ENCODE measurements at places on chromosomes 6 and 20.
A peak's percentile ranks its signal among the peaks of the same experiment; 100 is the strongest.

- ATAC-seq, result no peak
Measured at GRCh38 chr6:36495086-36495485, 52.2 kb downstream of the STK38 start.

DNA sequence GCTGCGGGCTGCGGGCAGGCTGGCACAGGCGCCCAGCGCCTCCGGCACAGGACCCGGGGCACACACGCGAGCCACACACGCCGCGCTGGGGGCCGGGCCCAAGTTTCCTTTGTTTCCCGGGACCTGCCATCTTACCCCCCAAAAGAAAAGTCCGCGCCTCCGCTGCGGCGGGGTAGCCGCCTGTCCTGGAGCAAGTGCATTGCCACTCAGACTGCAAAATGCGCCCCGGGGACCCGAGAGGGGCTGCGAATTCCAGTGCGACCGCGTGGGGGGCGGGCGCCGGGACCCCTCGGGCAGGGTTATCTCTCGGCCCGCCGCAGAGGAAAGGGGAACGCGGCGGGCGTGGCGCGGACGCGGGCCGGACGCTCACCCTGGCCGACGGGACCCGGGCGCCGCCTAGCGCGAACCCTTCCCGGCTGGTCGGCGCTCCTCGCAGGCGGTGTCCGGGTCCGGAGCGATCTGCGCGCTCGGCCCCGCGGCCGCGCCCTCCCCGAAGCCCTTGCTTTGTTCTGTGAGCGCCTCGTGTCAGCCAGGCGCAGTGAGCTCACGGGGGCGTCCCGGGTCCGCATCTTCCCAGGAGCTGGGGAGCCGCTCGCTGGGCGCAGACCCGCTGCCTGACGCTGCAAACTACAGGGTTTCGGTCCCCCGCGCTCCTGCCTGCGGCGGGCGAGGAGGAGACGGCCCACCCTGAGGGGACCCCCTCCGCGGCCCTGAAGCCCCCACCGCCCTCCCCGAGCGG is 639 bp upstream of the CD24 start:
- no peak for ATAC-seq

DNA sequence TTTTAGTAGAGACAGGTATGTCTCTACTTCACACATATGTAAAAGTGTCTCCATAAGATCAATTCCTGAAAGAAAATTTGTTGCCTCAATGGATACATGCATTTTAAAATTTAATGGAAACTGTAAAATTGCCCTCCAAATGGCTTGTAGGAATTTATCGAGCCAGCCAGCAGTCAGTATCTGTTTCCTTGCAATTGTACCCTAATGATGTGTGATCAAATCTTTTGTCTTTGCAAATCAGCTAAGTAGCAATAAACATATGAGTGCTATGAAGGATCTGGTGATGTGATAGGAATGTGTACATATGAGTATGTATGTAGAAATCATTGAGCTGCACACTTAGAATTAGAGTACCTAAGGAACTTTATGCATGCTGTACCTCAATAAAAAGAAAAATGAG is 253.0 kb downstream of the MAFB start:
- no peak for ATAC-seq

DNA sequence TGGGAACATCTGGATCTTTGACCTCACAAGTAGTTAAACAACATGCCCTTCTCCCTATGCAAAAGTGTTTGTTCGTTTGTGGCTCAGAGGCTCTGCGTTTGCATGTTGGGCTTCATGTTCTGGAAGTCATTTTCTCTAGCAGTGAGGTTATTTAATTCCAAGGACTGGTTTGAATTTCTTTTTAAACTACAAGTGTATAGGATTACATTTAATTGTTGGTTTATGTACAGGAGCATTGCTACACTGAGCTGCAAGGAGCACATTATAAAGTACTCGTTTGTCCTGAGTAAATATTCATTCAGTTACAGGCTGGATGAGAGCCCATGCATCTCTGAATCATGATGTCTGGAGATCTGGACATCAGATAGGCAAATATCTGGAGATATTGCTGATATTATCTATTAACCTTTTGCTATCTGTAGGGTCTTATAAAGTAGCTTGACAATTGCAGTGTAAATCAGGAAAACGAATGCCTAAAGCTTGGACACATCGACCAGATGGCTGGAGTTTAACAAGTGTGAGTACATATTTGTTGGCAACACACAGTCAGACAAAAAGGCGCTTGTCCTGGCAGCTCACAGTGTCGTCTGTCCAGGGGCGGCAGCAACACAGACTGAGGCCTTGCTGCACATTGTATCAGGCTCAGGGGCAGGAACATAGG is 84.6 kb downstream of the PDE7B start:
- no peak for ATAC-seq

DNA sequence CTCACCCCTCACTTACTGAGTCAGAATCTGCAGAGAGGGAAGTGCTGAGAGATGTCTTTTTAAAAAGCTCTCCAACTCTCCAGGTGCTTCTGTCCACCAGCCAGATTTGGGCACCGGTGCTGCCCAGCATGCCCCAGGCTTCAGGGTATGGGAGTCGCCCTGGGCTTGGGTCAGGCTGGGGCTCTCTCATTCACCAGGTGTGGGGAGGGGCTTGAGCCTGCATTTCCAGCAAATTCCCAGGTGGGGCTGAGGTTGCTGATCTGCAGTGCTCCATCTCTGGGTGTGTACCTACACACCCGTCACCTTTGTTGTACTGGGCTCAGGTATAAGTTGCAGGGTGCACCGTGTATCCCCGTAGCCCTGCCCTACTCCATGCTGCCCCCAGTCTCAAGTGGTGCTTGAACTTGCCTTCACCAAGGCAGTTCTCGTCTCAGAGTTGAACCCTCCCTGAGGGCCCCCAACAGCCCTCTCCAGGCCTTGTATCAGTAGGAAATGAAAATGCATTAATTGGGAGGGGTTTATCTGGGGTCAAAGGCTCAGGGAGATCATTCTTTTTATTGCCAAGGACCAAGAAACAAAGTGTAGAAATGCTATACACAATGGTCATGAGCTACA is 23.5 kb downstream of the PPP1R3G start:
- no peak for ATAC-seq

- no peak for ATAC-seq
Measured at GRCh38 chr20:5748246-5748645, 2.0 kb upstream of the SHLD1 start.

DNA sequence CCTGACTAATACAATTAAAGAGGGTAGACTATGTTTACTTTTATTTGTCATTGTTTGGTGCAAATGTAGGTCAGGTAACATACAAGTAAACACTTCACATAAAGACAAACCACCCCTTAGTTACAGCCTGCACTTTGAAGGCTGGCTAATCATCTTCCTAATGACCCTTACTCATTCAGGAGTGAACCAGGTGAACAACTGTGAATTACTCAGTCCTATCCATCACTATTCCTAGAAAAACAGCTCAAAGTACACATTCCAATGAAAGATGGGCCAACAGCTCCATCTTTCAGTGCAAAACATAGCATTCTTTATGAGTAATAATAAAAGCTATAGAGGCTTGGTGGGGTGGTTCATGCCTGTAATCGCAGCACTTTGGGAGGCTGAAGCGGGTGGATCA is 78.2 kb downstream of the FRK start:
- ATAC-seq, result no peak

- ATAC-seq, result no peak
Measured at GRCh38 chr6:136592930-136593673, 42.9 kb upstream of the MAP7 start.

DNA sequence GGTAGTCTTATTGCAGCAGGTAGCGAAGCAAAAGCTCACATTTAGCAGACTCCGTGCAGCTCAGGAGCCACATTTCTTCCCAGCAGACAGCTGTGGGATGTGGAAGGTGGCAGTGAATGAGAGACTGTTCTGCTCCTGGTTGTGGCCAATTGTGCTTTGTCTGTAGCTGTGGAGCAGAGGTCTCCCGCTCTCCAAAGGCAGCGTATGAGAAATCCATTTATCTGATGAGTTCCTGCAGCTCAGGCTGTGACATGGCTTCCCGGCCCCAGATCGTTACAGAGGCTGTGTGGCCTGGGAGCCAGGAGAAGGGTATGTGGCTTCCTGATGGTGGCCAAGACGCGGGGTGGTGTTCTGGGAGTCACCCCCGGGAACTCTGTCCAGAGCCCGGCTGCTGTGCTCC is 64.5 kb upstream of the KIF16B start:
- ATAC-seq, result no peak

DNA sequence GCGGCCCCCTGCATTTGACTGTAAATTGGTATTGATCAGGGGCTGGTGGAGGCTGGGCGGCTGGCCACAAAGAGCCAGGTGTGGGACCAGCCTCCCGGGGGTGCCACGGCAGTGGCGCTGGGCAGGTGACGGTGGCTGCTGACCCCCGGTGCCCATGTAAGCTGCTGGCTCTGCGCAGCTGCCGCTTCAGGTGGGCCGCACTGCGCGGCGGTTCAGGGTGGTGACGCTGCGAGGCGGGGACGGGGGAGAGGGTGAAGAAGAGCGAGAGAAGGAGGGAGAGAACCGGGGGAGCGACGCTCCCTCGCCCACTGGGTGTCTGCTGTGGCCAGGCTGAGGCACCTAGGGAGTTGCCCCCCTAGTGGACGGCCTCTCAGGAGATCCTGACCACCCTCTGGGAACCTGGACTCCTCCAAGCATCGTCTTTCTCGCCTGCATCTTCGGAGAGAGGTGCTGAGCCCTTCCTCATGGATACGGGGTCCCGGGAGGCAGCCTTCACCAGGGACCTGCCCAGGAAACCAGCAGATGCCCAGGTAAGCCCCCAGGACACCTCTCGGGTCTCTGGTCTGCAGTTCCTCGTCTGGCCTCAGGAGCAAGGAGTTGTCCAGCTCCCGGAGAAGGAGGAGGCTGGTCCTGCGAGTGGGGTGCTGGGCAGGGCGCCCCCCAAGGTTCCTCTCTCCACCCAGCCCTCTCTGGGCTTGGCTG is 77.5 kb upstream of the GATA5 start:
- no peak for ATAC-seq

- ATAC-seq, result peak; percentile 54
Measured at GRCh38 chr6:90107771-90108282, 188.8 kb downstream of the BACH2 start.

GRCh38 chr6:24233813-24234442 is 107.9 kb downstream of the NRSN1 start:
- no peak for ATAC-seq

DNA sequence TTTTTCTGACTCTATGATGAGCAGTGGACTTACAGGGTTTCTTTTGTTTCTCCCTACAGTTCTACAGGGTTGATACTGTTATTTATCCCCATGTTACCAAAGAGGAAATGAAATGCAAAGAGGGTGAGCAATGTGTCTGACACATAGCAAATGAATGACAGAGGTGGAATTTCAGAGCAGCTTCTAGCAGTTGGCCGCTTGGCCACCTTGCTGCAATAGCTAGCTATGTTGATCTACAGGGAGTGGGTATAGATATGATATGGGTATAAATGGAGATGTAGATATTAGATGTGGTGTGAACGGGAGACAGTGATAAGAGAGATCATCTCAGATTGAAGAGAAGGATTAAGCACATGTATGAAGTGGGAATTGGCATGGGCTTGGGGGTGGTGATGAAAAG is 10.9 kb upstream of the SLC22A3 start:
- no peak for ATAC-seq

GRCh38 chr6:120853489-120853888 is 480.8 kb downstream of the TBC1D32 start:
- no peak for ATAC-seq

GRCh38 chr20:1722513-1723050 is 65.0 kb upstream of the SIRPG start:
- ATAC-seq, result peak; percentile 64
